ENCODE measurements at places on chromosomes 6 and 20.

GRCh38 chr6:96621983-96622382, 59.1 kb downstream of the FHL5 start:
- DNase-seq = no peak

DNA sequence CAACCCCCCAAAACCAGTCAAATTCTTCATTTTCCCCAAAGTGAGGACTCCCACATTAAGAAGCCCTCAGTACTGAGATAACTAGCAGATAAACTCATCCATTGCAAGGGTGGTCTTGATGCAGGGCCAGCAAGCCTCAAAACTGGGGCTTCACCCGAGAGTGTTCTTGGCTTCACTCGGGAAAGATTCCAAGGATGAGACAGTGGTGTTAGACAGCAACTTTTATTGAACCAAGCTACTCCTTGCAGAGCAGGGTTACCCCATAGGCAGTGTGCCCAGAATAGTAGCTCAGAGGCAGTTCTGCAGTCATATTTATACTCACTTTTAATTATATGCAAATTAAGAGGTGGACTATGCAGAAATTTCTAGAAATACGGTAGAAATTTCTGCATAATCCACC, 15.8 kb upstream of the HLA-DQA1 start:
- no peak for DNase-seq

GRCh38 chr20:63733579-63734081, 2.8 kb upstream of the LIME1 start:
- DNase-seq = no peak

DNA sequence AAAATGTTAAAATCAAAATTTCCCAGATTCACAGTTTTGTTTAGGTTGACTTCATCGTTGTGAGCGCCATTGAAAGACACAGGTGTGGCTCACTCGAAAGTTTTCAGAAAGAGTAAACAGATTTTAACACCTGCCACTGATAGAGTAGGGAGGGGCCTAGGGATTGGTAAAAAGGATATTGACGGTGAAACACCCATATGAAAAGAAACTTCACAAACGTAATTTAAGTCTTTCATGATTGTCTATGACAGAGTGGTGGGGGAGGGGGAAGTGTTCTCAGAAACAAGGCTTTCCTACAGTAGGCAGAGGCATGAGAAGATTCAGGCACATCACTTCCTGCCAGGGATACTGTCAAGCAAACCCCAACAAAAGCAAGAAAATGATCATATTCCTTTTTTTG, 101.4 kb downstream of the PERP start:
- no peak for DNase-seq

- DNase-seq = no peak
Measured at GRCh38 chr6:135306740-135307420, 125.8 kb downstream of the MYB start.

DNA sequence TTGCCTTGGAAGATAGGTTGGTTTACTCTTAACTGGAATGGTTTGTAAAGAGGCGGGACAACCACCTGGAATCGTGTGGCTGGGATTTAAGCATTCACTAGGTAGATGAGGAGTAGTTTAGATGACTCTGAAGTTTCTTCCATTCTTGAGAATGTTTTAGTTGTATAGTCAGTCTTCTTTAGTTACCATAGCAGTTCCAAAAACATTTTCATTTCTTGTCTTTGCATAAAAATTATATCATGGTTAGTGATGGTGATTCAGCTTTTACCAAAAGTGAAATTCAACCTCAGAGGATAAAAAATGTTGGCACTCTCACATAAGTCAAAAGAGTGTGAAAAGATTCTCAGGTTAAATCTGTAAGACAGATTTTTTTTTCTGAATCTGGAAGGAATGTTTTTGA, 70.3 kb downstream of the SMAP1 start:
- no peak for DNase-seq

- no peak for DNase-seq
Measured at GRCh38 chr6:101531538-101531937, 138.0 kb downstream of the GRIK2 start.

- DNase-seq = peak; percentile 91
Measured at GRCh38 chr20:6765469-6766058, 1.9 kb upstream of the BMP2 start.
